Heart right ventricle (tissue), 16 donors: ENCODE measurements at places on chromosomes 2 and 18. TPM values are rescaled to one million over a fixed set of nuclear protein-coding genes. Genes with fewer than 3 reads are reported as not detected.

Gene CNGA3
- not detected for total RNA-seq

Gene OST4
- 388 TPM for total RNA-seq

DNA sequence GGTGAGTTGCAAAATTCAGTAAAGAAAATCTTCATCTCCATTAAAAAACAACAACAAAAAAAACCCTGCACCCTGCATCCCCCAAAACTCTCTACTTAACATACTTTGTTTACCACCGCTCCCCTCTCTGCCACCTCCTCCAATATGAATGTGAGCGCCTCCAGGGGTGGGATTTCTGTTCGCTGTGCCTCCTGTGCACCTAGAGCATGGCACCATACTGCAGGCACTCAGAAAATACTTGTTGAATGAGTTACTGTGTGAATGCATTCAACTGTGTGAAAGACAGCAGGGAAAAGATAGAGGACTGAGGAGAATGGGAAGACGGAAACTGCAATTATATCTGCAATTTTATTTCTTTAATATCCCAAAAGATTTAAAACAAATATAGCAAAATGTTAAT is 4.5 kb downstream of the CEBPZ start:
- no peak overlapping the region for H3K4me3 ChIP-seq
- DNase-seq: no peak
- peaks cover 47% of the 10 kb centered on the region for H3K36me3 ChIP-seq
- H3K4me1 ChIP-seq: peaks cover 17% of the 10 kb centered on the region
- H3K27me3 ChIP-seq: no peaks in the 10 kb centered on the region
- no peak overlapping the region for H3K27ac ChIP-seq

GRCh38 chr2:237581751-237582746 is 8.5 kb downstream of the RAB17 start:
- H3K4me1 ChIP-seq: peaks cover 30% of the 10 kb centered on the region
- DNase-seq: peak; percentile 86
- peak overlapping the region; percentile 84 for H3K27ac ChIP-seq
- H3K36me3 ChIP-seq: no peaks in the 10 kb centered on the region
- H3K4me3 ChIP-seq: no peak overlapping the region

Gene VSNL1
- 17.6 TPM for total RNA-seq

Gene MC4R
- not detected for total RNA-seq

- H3K27ac ChIP-seq: no peak overlapping the region
- H3K4me3 ChIP-seq: no peak overlapping the region
Measured at GRCh38 chr2:27959496-27959895, 69.0 kb downstream of the BABAM2 start.

DNA sequence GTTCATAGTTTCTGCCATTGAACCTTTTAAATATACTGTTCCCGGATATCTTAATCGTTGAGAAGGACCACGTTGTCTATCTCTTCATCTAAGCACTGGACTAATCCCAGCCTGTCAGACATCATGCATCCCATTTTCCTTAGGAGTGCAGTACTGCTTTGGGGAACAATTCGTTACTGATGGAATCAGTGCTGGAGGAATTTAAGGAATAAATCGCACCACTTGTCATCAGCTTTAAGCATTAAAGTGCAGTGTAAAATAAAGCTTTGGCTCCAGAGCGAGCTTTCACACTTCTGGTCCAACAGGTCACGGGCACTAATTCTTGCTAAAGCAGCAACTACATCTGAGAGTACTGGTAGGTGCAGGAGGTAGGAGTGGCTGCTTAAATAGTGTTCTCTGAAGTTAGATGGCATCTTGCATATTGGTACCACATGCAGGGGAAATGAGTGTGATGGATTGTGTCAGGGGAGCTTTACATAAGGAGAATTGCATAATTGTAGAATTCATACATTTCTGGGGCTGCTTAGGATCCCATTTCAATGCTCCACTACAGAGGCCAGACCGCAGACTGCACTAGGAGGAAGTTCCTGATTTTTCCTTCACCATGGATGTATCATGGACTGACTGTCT is 105.7 kb upstream of the RASGRP3 start:
- no peaks in the 10 kb centered on the region for H3K36me3 ChIP-seq
- no peak overlapping the region for H3K27ac ChIP-seq
- no peaks in the 10 kb centered on the region for H3K27me3 ChIP-seq
- no peak overlapping the region for H3K4me3 ChIP-seq

- no peak for DNase-seq
- no peak overlapping the region for H3K27ac ChIP-seq
- no peaks in the 10 kb centered on the region for H3K4me1 ChIP-seq
- H3K27me3 ChIP-seq: no peaks in the 10 kb centered on the region
Measured at GRCh38 chr18:26255695-26256622, 29.7 kb downstream of the TAF4B start.

DNA sequence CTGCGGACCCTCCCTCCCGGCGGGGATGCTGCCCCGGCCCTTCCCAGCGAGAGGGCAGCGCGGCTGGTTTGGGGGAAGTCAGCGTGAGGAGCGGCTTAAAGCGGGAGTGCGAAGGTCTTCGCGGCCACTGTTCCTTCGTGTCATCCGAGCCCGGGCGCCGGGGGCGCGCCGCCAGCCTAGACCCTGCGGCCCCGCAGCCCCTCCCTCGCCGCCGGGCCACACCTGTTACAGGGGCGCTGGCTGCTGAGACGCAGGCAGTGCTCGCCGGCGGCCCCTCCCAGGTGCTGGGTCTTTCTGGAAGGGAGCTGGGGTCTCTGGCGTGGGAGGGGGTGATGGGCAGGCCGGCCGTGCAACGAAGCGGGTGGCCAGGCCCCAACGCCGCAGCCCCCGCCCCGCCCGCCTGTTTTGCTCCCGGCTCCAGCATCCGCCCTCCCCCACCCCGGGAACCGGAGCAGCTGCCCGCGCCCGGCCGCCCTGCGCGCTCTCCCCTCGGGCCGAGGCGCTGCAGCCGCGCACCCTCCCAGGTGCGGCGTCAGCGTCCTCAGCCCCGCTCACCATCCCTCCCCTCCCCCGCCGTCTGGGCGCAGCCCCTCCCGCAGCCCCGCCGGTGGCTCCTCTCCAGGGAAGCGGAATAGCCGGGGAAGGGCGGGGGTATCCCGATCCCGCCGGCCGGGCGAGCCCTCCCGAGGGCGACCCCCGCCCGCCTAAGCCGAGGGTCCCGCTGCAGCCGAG is 727 bp downstream of the KIF1A start:
- H3K4me3 ChIP-seq: peak overlapping the region; percentile 33
- H3K27ac ChIP-seq: no peak overlapping the region
- no peaks in the 10 kb centered on the region for H3K36me3 ChIP-seq
- H3K4me1 ChIP-seq: peaks cover 21% of the 10 kb centered on the region
- no peak for DNase-seq

DNA sequence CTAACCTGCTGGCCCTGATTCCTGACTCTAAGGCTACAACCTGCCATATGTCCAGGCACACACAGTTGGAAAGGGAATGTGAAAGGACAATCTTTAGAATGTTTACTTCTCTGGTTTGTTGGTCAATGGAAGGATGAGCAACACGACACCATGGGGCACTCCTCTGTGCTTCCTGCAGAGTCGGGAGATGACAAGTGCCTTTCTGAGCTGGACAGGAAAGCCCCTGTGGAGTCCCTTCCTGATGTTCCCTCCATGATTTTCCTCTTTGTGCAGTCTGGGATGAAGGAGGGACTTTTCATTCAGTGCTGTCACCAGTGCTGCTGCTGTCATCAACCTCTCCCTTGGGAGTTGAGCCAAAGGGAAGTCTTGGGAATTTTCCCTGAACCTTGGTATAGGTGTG is 22.6 kb upstream of the SERPINB7 start:
- H3K27ac ChIP-seq: no peak overlapping the region
- no peaks in the 10 kb centered on the region for H3K27me3 ChIP-seq
- no peak for DNase-seq
- no peaks in the 10 kb centered on the region for H3K4me1 ChIP-seq
- no peaks in the 10 kb centered on the region for H3K36me3 ChIP-seq

GRCh38 chr18:26948703-26949102 is 83.2 kb upstream of the AQP4 start:
- H3K4me1 ChIP-seq: no peaks in the 10 kb centered on the region
- H3K27me3 ChIP-seq: no peaks in the 10 kb centered on the region
- no peak for DNase-seq
- no peaks in the 10 kb centered on the region for H3K36me3 ChIP-seq

Gene DYNC2LI1
- 12.5 TPM for total RNA-seq

Gene LYPD6
- total RNA-seq: 0.13 TPM

GRCh38 chr2:42337356-42337820 is 23.6 kb downstream of the COX7A2L start:
- H3K36me3 ChIP-seq: no peaks in the 10 kb centered on the region
- no peak overlapping the region for H3K4me3 ChIP-seq
